Panc1 (cell line): ENCODE measurements at places on chromosomes 16 and 17.

GRCh38 chr16:3838600-3839401 is 41.7 kb downstream of the CREBBP start:
- no peak for DNase-seq

DNA sequence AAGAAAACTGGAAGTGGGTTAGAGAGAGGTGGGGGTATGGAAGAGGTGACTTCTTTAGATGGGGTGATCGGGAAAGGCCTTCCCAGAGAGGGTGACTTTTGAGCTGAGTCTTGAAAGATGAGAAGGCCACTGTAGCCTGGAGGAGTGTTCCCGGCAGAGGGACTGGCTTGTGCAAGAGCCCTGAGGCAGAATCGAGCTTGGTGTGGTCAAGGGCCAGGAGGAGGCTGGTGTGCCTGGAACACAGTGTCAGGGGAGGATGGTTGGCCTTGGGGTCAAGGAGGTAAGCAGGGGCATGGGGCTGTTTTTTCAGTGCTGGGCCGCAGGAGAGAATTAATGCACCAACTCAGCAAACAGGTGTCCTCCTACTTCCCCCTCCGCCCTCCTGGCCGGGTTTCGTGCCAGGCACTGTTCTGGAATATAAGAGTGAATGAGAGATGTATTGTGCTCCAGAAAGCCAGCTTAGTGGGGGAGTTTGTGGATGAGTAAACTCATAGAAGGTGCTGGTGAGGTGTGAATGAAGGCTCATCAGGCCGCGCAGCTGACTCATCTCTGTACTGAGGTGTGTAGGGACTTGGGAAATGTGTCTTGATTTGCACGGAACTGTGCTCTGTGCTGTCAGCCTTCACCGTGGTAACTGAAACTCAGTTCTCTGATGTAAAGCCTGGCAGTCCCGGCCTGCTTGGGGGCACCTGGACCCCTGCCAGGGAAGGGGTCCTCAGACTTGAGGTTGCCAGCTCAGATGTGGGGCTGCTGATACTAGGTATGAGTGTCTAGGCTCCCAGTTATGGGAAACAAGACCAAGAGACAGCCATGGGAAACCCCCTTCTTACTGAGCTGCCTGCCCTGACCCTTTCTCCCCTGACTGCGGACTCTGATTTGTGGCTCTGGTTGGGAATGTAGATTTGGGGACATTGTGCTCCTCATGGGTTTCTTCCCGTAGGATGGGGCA is 15.3 kb downstream of the KSR1 start:
- no peak for DNase-seq

GRCh38 chr16:86085161-86085611 is 186.2 kb downstream of the IRF8 start:
- no peak for DNase-seq

- DNase-seq: no peak
Measured at GRCh38 chr17:78923660-78924453, 1.3 kb downstream of the TIMP2 start.

DNA sequence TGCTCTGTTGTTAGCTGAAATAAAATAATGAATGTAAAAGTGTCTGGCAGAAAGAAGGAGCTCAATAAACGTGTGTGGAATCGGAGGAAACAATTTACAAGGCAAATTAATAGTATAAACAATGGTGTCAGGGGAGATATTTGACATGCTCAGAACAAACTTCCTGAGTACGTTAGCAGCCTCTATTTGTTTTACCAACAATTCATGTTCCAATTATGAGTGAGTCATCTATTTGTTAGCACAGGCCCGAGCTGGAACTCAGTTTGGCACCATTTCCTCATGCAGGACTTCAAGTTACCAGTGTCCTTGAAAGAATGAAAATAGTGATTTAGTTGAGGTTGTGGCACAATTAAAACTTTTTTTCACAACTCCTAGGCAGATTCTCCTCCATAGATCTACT is 9.1 kb downstream of the ASIC2 start:
- DNase-seq: peak; percentile 77

- no peak for DNase-seq
Measured at GRCh38 chr16:57704011-57704904, 9.7 kb downstream of the DRC7 start.

GRCh38 chr16:79587897-79588296 is 12.6 kb downstream of the MAF start:
- no peak for DNase-seq

GRCh38 chr17:4599505-4600281 is 15.4 kb downstream of the SMTNL2 start:
- no peak for DNase-seq

GRCh38 chr16:6616746-6617145 is 715.9 kb upstream of the RBFOX1 start:
- no peak for DNase-seq

- no peak for DNase-seq
Measured at GRCh38 chr16:67449336-67449735, 18.4 kb downstream of the HSD11B2 start.

DNA sequence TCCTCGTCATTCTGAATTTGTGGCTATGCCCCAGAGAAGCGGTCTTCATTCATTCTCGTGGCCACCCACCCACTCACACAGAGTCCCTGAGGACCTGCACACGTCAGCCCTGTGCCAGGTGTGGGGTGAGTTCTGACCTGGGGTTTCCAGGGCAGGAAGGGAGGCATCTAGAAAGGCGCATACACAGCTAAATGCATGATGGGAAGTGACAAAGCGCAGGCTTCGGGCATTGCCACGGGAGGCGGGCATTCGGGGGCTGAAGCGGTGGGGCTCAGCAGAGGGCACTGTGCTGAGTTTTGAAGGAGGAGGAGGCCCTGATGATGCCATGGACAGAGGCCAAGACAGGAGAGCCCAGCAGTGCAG is 10.9 kb downstream of the UBALD2 start:
- no peak for DNase-seq

- no peak for DNase-seq
Measured at GRCh38 chr16:55508941-55509931, at the start of gene LPCAT2. LPCAT2 (plus strand) TSS chr16:55509072; CDS start chr16:55509182, 110 bp downstream.

DNA sequence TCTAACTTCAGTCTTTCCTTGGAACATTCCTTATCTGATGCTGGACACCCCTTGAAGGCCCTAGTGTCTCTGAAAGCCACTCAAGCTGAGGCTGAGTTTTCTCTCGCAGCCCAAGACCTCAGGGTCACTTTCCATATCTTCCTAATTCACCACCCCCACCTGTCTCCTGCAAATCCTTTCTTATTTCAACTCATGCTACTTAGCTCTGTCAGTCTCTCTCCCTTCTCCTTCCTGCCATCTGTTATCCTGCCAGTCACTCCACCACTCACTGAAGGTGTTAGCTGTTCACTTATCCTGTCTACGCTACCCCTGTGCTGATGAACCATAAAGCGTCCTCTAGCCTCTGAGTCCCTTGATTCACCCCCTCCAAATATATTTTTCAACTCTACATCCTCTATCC is 143.9 kb upstream of the SHISA6 start:
- DNase-seq: no peak

GRCh38 chr17:17712268-17712924 is 31.1 kb downstream of the RAI1 start:
- no peak for DNase-seq

- no peak for DNase-seq
Measured at GRCh38 chr17:27532269-27533263, 76.3 kb downstream of the KSR1 start.

GRCh38 chr17:46885415-46886309 is 34.3 kb downstream of the WNT9B start:
- DNase-seq: no peak

- DNase-seq: no peak
Measured at GRCh38 chr17:64706224-64707049, 44.3 kb upstream of the SMURF2 start.

DNA sequence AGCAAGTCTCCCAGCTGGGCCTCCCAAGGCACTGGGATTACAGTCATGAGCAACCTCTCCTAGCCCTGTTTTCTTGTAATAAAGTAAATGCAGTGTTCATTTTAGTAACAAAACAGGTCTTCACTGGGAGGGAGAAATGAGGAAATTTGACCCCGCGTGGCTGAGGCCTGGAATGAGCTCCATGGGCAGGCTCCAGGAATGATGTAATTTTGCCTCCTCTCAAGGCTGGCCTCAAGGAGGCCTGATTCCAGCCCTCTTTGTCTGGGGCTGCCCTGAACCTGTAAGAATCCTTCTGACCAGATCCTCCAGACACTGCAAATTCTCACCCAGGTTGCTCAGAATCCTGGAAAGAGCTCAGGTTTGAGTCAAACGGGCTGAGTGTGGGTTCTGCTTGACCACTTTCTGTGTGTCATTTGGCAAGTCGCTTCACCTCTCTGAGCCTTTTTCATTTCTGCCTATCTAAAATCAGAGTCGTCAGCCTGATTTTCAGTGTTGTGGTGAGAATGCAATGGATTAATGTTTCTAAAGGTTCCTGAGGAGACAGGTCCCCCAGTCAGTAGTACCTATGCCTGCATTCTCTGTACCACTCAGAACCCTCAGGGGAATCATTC is 57.1 kb downstream of the RAB11FIP4 start:
- DNase-seq: no peak

DNA sequence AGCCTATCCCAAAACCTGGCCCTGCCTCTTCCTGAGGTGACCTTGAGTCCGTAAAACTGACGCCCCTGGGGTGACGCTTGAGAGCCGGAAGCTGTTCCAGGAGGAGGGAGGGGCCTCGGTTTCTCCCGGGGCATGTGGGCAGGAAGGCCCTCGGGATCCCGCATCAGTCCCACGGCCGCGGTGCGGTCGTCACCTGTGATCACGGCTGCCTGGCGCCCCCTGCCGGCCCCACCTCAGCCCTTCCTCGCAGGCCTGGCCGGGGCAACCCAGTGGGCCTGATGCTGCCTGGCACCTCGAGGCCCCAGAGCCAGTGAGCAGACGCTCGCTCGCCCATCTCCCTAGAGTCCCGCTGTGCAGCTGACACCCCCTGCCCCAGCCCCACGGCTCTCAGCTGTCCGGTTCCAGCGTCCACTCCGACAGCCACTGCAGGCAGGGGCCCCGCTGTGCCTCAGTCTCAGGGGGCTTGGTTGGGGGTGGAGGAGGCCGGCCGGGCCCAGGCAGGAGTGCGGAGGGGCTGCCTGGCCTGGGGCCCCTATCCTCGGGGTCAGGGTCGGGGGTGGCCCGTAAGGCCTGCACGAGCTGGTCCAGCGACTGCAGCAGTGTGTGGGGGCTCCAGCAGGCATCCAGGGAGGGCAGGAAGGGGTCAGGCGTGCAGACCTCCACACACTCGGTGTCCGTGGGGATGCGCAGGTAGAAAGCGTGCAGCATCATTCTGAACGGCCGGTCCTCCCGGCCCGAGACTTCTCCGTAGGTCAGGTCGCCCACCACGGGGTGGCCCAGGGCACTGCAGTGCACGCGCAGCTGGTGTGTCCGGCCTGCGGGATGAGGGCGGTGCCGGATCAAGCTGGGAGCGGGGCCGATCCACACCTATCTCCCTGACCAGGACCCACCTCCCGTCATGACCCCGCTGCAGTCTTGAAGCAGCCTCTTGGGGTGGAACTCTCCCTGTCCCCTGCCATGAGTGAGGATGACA is 2.3 kb downstream of the RPUSD1 start:
- no peak for DNase-seq

- no peak for DNase-seq
Measured at GRCh38 chr17:62085511-62086408, 20.7 kb upstream of the MED13 start.

GRCh38 chr17:55463600-55463999 is 42.0 kb upstream of the MMD start:
- no peak for DNase-seq

- no peak for DNase-seq
Measured at GRCh38 chr16:56097306-56097705, 94.0 kb upstream of the GNAO1 start.

DNA sequence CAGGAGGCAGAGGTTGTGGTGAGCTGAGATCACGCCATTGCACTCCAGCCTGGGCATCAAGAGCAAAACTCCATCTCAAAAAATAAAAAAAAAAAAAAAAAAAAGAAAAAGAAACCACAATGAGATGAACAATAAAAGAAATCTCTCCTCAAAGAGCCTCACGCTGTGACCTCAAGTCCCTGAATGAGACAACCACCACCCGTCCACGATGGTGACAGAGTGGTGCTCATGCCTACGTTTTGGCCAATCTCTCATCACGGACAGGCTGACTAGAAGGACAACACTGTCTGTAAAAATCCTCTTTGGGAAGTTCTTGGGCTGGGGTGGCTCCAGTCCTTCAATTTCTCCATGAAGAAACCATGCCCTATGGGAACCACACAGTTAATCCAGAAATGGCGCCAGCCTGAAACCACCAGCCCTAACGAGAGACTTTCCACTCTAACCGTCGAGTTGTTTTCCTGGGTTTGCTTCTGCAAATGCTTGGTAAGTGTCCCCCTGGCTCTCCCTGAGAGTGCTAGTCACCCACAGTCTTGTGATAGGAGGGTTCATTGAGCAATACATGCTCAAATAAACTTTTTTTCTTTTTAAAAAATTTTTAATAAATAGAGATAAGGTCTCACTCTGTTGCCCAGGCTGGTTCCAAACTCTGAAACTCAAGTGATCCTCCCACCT is 15.0 kb upstream of the PRSS27 start:
- no peak for DNase-seq

GRCh38 chr16:57590654-57591085 is 37.8 kb upstream of the ADGRG1 start:
- DNase-seq: peak; percentile 53

DNA sequence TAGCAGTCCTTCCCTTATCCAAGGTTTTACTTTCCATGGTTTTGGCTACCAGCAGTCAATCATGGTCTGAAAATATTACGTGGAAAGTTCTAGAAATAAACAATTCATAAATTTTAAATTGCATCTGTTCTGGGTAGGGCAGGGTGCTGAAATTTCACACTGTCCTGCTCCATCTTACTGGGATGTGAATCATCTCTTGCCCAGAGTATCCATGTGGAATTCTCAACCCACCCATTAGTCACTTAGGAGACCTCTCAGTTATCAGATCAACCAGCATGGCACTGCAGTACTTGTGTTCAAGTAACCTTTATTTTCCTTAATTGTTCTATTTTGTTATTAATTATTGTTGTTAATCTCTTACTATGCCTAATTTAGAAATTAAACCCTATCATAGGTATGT is 202.8 kb upstream of the CPHXL start:
- no peak for DNase-seq

GRCh38 chr17:6084311-6085161 is 14.4 kb downstream of the WSCD1 start:
- no peak for DNase-seq

DNA sequence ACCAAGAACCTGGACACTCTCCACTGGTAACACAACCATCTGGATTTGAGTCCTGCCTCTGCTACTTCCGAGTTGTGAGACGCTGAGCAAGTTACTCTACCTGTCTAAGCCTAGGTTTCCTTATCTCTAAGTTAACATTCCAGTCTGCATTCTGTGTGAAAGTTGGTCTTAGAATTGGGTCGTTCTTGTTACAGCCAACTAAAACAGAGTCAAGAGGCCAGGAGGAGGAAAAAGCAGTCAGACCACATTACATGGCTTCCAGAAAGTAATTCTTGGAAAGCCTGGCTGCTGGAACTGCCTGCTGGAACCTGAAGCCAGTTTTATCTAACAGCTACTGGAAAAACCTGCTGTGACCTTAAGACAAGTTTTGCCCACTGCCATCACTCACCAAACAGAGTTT is 38.4 kb upstream of the XYLT1 start:
- no peak for DNase-seq

- DNase-seq: no peak
Measured at GRCh38 chr16:50121278-50121677, 31.8 kb upstream of the TENT4B start.

- DNase-seq: no peak
Measured at GRCh38 chr16:9713156-9713555, 469.1 kb downstream of the GRIN2A start.

- DNase-seq: no peak
Measured at GRCh38 chr16:18041864-18042834, 294.4 kb downstream of the NPIPA8 start.

GRCh38 chr17:13740686-13741085 is 139.0 kb upstream of the HS3ST3A1 start:
- no peak for DNase-seq
